ENCODE measurements at places on chromosomes 7 and 10.

- no peak for DNase-seq
These were observed 13.7 kb downstream of the VIM start for GRCh38 chr10:17241611-17242333.

GRCh38 chr7:42338231-42338915 lies 101.4 kb upstream of the GLI3 start:
- peak; percentile 72 for DNase-seq

- no peak for DNase-seq
These were observed 26.2 kb upstream of the BMPR1A start for GRCh38 chr10:86730227-86730626.

GRCh38 chr7:39153647-39154046 lies 175.9 kb downstream of the POU6F2 start:
- no peak for DNase-seq

DNA sequence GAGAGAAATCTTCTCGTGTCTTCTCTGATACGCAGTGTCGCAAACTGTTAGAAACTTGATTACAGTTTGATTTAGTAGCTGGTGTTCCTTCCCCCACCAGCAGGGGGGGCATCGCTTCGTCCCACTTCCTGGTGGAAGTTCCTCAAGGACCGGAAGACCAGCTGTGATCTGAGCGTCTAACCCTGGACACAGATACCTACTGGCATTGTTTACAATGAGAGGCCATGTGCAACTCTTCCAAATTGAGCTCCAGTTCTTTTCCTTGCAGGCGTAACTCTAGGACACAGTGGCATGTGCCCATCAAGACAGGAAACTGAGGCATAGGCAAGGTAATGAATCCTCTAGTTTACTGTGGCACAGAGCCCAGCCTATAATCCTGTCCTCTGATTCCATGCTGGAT lies 219.0 kb downstream of the CCDC3 start:
- peak; percentile 24 for DNase-seq

DNA sequence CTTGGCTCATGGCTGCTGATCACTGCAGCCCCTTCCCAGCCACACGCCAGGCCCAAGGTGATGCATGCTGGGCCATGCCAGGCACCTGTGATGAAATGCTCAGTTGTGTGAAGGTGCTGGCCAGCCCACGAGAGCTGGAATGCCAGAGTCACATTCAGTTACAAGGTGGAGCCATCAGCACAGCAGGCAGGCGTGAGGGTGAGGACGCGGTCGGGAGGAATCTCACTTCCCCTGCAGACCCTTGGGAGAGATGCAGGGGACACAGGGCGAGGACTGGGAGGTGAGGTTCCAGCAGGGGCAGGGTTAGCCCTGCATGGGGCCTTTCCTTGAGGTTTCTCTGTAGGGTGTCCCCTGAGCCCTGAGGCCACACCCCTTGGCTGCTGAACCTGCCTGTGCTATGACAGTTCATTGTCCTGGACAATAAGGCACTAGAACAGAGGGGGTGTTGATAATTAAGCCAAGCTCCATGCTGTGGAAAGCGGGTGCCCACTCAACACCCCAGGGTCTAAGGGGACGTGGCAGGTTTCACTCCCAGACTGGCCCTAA lies 82.4 kb downstream of the ADARB2 start:
- DNase-seq: no peak

GRCh38 chr10:43312612-43313011 lies 45.7 kb upstream of the RASGEF1A start:
- no peak for DNase-seq

- peak; percentile 91 for DNase-seq
These were observed 24.5 kb downstream of the RPA3 start for GRCh38 chr7:7693881-7694280.

DNA sequence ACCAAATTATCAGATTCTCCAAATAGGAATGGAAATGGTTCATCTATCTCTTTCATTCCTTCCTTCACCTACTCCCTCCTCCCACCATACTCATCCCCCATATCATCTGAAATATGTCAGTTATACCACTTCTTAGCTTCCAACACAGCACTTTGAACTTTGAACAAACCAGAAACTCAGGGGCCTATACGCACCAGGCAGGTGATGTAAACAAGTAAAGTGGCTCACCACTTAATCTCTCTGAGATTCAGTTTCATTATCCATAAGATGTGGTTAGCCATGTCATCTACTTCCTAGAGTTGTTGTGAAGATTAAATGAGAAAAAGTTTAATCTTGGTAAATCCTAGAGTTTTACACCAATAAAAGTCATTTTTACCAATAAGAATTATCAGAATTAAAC lies 65.9 kb upstream of the LRRN3 start:
- DNase-seq: no peak

GRCh38 chr7:151119902-151120301 lies 33.6 kb downstream of the AGAP3 start:
- DNase-seq: no peak

GRCh38 chr10:123771877-123772644 lies 105.9 kb downstream of the GPR26 start:
- no peak for DNase-seq

DNA sequence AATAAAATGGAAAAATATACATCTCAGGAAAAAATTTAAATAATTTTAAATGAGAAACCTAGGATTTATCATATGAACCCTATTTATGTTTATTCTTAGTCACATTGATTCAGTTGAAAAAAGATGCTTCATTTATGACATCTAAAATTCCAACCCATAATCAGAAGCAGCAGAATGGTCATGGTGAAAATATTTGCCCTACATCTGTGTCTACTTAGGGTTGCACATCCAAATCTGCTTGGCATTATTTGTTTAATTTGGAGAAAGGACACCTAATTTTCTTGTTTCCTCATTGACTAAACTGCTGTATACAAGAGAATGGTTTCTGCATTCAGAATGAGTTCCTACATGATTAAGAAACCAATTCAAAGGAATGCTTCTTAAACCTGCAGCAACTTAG lies 72.9 kb upstream of the SKAP2 start:
- no peak for DNase-seq

DNA sequence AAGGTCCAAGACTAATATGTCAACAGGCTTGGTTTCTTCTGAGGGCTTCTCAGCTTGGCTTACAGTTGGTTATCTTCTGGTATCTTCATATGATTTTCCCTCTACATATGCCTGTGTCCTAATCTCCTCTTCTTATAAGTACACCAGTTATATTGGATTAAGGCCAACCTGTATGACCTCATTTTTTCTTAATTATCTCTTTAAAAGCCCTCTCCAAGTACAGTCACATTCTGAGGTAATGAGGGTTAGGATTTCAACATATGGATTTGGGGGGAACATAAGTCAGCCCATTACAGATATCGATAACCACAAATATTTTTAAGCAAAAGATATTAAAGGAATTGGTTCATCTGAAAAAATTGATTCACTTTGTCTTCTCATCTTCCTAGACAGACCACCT lies 49.2 kb downstream of the IQUB start:
- no peak for DNase-seq

GRCh38 chr7:144407266-144407931 lies 3.9 kb upstream of the NOBOX start:
- no peak for DNase-seq

GRCh38 chr10:129936266-129936922 lies 27.7 kb downstream of the EBF3 start:
- no peak for DNase-seq

- no peak for DNase-seq
These were observed 1.0 kb upstream of the SPAG6 start for GRCh38 chr10:22344249-22344648.
